ENCODE measurements at places on chromosomes 7 and 10.

DNA sequence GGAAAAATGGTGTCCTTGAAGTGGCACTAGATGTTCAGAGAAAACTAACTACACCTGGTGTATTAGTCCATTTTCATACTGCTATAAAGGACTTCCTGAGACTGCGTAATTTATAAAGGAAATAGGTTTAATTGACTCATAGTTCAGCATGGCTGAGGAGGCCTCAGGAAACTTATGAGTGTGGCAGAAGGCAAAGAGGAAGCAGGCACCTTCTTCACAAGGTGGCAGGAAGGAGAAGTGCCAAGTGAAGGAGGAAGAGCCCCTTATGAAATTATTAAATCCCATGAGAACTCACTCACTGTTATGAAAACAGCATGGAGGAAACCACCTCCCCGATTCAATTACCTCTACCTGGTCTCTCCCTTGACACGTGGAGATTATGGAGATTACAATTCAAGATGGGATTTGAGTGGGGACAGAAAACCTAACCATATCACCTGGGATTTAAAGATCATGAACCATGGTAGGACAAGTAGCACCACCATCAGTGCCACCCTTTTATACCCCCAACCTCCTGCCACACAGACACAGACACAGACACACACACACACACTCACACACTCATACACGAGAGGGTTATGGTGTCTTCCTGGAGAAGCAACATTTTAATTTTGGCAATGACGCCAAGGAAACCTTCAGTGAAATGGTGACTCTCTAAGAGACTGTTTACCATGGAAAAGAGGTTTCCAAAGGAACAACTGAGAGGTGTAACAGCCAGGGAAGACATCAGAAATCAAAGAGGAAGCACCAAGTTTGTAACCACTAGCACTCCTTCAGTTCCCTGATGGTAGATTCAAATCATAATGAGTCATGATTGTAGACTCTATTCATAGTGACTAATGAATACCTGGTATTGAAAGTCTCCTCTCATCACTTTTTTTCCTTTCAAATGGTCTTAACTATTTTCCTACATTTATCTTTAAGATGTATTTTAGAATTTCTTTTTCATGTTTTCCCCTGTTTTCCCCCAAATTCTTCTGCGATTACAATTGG lies 41.8 kb upstream of the WNT16 start:
- no peak for DNase-seq

GRCh38 chr7:157910446-157910845 lies 573.6 kb downstream of the DNAJB6 start:
- DNase-seq: no peak

- no peak for DNase-seq
These were observed 22.9 kb upstream of the ABCA13 start for GRCh38 chr7:48148311-48148710.

GRCh38 chr7:137755846-137756651 lies 90.7 kb downstream of the DGKI start:
- peak; percentile 36 for DNase-seq

DNA sequence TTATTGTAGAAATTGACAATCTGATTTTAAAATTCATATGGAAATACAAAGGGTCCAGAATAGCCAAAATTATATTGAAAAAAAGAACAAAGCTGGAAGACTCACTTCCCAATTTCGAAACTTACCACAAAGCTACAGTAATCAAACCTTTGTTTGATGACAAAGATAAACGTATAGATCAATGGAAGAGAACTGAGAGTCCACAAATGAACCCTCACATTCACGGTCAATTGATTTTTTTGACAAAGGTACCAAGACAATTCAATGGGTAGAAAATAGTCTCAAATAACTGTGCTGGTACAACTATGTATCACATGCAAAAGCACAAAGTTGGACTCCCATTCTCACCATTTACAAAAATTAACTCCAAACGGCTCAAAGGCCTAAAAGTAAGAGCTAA lies 8.7 kb downstream of the KPNA7 start:
- no peak for DNase-seq

Measured in suppressor macrophage (primary cell).